ENCODE measurements at places on chromosomes 3 and 15. TPM values are rescaled to one million over a fixed set of nuclear protein-coding genes. Genes with fewer than 3 reads are reported as not detected.
A peak's percentile ranks its signal among the peaks of the same experiment; 100 is the strongest.

Gene CCR2
- total RNA-seq: 0.81 TPM

Gene SLC22A13
- 0.27 TPM for total RNA-seq

Gene NPAP1
- total RNA-seq: under 0.01 TPM

Gene ADAMTS17
- under 0.01 TPM for total RNA-seq

Gene EXD1
- total RNA-seq: not detected

Gene PLAAT1
- total RNA-seq: under 0.01 TPM

Gene COPG1
- 135 TPM for total RNA-seq

Gene SLC15A2
- 6.7 TPM for total RNA-seq

Gene CCDC9B
- 4.6 TPM for total RNA-seq

Gene SCG5
- 0.27 TPM for total RNA-seq

Gene UNC45A
- total RNA-seq: 116 TPM

Gene CHRNB4
- 0.27 TPM for total RNA-seq

Gene GPR149
- not detected for total RNA-seq

Gene NOX5
- total RNA-seq: under 0.01 TPM

Gene PLIN1
- under 0.01 TPM for total RNA-seq

Gene RASGRP1
- total RNA-seq: 2.7 TPM

DNA sequence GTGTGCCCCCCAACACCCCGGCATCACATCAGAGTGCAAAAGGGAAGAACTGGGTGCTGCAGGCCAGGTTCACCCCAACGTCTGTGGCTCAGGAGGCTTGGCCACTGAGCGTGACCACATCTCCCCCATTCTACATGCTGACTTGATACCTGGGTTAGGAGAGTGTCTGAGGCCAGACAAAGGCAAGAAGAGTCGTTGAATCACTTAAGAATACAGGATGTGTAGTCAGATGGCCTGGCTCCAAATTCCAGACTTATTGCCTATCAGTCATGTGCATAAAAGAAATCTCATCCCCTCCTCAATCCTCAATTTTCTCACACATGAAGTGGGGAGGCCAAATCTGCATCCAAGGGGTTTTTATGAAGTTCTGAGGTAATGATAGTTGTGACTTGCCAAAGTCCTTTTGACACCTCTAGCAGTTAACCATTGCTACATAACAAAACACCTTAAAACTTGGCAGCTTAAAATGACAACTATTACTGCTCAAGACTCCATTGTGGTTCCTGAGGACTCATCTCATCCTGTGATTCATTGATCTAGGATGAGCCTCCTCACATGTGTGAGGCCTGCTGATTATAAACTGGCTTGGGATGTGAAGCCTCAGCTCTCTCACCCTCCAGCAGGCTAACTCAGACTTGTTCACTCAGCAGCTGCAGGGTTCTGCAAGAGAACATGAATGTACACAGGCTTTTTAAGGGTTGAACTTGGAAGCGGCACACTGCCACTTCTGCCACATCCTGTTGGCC is 138.8 kb upstream of the TLE3 start:
- no peak for DNase-seq

DNA sequence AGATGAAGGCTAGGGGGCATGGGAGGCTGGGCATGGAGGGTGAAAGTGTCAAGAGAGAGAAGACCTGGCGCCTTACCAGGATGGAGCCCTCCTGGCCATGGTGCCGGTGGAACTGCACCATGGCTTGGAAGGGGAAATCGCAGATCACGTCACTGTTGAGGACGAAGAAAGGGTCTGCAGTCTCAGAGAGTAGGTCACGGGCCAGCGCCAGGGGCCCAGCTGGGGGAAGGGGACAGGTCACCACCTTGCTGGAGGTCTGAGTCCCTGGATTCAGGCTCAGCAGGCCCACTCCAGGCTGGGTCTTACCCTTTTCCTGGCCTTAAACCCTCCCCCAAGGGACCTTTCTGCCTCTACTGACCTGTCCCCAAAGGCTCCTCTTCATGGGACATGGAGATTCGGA is 855 bp downstream of the GMPPB start:
- DNase-seq: no peak

GRCh38 chr3:106249159-106249558 is 380.3 kb upstream of the CBLB start:
- no peak for DNase-seq

GRCh38 chr15:95604634-95605036 is 725.9 kb upstream of the NR2F2 start:
- DNase-seq: no peak

GRCh38 chr3:112484352-112484751 is 14.9 kb downstream of the BTLA start:
- DNase-seq: no peak

DNA sequence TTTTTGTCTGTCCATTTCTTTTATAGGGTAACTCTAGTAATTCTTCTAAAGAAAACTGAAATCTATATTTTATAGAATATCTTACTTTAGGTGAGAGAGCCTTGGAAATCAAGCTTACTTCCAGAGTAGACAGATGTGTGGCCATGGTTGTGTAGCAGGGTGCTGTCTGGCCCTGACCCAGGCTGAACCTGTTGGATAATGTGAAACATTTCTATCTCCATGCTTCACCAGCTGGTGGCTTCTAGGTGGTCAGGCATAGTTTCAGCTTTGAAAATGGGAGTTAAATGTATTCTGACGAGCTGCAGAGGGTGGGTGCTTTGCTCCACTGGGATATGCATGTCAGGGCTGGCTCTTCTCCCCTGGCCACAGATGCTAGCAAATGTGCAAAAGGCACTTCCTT is 20.8 kb upstream of the NR2C2 start:
- DNase-seq: no peak

GRCh38 chr15:73631915-73632669 is 1.1 kb downstream of the NPTN start:
- no peak for DNase-seq

- no peak for DNase-seq
These were observed 31.5 kb downstream of the UBE2E1 start for GRCh38 chr3:23837286-23837685.

DNA sequence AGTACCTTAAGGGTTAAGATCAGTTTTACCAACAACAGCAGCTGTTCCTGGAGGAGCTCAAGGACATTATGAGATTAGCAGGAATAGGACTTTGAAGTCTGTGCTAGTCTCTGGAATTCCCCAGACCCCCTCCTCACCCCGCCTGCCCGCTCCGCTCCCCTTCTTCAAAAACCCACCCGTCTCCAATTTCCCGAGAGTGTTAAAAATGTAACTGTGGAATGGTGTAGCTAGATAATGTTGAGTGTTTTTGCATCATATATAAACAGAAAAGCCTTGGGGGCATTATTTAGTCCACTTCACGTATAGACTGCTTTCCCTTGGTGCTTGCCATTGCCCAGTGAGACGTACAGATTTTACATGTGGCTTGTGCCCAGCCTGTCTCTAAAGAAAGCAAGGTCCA is 65.0 kb upstream of the SEMA6D start:
- DNase-seq: no peak

- DNase-seq: peak; percentile 14
These were observed 570 bp downstream of the APH1B start for GRCh38 chr15:63277893-63278456.

DNA sequence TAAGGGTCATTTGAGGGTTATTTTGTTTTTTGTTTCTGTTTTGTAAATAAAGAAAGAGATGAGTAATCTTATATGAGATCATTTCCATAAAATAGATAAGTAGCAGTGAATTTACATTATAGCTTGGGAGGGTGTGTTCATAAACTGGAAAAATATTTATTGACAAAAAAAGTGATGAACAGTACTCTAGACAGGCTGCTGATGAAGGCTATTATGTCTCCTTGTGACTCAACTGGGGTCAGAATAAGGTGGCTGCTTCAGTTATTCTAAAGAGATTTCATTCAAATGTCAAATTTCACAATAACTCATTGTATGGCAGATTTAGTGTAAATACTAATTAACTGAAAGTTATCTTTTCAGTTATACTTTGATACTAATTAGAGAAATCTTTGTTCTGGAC is 251.1 kb upstream of the CMC1 start:
- no peak for DNase-seq

DNA sequence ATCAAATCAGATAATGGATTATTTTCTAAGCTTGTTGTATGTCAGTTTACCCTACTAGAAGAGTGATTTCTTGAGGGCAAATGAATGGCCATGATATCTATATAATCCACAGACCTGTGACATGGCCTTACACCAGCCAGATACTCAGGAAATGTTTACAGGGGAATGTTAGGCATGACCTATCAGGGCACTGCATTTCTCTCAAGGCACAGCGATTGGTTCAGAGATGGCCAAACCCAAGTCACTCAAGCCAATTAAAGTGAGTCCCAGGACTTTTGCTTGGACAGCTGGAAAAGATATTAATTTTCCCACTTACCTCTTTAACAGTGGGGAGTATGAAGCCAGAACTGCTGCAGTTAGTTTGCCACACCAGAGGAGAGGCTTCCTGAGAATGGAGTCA is 28.7 kb upstream of the GATA2 start:
- no peak for DNase-seq

DNA sequence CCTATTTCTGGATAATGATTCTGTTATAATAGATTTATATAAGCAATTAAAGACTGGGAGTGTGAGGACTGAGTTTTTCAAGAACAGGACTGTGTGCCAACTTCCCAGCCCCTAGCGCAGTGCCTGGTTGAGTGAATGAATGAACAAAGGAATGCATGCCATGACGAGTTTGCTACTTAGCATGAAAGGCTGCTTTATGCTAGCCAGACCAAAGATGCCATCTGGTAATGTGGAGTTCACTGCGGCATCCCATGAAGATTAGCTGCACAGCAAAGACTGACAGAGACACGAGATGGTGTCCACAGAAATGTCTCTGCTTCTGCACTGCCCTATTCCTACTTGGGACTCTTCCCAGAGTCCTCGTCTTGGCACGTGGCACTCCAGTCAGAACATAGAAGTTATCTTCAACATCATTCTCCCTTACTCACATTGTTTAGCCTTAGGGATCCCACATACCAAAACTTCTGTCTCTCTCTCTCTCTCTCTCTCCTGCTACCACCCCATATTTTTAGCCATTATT is 283.9 kb upstream of the CTNNB1 start:
- no peak for DNase-seq

DNA sequence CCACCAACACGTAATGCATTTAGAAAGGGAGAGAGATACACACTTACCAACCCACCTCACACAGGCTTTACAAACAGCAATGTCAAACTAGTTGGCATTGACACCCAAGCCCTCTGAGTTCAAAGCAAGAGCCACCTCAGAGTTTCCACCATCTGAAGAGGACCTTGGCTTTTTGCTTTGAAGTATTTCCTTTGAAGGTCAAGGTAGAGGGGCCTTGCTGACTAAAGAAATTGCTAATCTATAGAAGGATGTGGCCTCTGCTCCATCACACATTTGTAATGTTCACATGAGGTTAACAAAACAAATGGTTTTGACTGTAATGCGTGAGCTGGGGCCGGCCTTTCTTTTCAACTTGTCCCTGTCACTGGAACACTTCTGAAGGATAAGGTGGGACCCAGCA is 117.7 kb downstream of the POLR2M start:
- no peak for DNase-seq

DNA sequence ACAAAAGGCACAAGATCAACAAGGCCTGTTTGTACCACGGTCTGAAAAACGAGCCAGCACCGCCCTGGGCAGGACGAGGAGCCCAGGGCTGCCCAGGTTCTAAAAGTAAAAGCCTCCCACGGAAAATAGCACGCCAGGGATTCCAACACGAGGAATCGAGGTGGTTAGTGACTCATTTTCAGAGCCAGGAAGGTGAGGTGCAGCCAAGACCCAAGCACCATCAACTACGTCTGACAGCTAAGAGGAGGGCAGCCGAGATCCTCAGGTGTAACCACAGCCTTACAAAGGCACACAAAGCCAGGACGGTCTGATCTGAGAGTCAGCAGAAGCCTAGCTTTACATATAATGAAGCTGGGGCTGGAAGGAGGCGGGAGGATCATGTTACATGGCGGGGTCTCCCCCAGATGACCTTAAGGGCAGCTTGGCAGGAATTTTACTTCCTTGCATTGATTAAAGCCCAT is 52.5 kb downstream of the ATP10A start:
- no peak for DNase-seq

- no peak for DNase-seq
These were observed 9.2 kb downstream of the ZIC1 start for GRCh38 chr3:147418371-147418781.

DNA sequence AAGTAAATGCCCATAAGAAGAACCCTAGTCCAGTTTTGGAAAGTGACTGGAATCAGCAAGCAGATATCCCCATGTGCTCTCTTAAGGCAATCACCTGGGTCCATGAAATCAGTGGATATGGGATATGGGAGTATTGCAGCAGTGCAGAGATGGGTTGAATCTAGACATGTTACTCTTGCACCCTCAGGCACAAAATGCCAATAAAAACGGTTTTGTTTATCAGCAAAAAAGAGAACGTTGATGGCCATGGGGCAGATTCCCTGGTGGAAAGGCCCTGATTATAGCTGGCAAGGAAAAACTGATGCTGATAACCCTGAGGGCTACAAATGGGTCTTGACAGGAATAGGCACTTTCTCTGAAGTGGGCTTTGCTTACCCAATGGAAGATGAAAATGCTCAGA is 380.2 kb upstream of the SEMA6D start:
- DNase-seq: no peak

DNA sequence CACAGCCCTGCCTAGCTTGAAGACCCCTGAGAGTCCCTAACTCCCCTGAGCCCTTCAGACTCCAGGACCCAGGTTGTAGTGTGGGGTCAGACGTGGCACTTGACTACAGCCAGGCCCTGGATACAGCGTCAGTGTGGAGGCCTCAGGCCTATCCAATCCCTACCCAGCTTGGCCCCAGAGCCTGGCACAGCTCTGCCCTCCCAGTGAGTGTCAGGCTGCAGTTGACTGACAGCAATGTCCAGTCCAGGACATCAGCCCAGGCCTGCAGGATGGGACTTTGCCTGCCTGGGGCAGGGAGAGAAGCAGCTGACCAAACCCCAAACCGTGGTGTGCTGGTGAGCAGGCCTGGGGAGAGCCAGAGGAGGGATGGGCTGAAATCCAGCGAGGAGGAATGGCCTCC is 27.3 kb downstream of the KLF13 start:
- DNase-seq: no peak

- no peak for DNase-seq
These were observed 23.9 kb downstream of the IL5RA start for GRCh38 chr3:3086239-3086638.

GRCh38 chr15:59812250-59812870 is 123.2 kb upstream of the BNIP2 start:
- no peak for DNase-seq

DNA sequence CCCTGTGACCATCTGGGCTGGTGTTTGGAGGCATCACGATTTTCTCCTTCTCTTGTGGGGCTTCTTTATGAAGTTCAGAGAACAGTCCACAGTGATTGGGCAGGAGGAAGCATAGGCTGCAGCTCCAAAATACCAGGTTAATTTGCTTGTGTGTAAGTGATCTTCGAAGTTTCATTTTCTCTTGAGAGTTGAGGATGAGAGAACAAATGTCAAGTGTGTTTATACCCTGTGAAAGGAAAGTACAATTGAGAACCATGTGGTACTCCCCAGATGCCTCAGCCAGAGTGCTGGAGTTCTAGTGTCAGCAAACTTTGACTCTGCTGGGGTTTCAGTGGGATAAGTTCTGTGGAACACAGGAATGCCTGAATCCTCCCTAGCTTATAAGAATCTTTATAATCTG is 357.1 kb upstream of the CFAP20DC start:
- no peak for DNase-seq

GRCh38 chr3:150342896-150343467 is 65.1 kb upstream of the TSC22D2 start:
- DNase-seq: no peak

GRCh38 chr15:85707519-85708338 is 87.0 kb downstream of the KLHL25 start:
- DNase-seq: no peak

GRCh38 chr3:166580561-166580960 is 743.3 kb upstream of the BCHE start:
- DNase-seq: no peak

- no peak for DNase-seq
These were observed 7.3 kb downstream of the ANKRD63 start for GRCh38 chr15:40275523-40275922.

Data from hematopoietic multipotent progenitor cell (in vitro differentiated cells).